Stimulated activated CD4-positive, alpha-beta T cell treated with anti-CD3 and anti-CD28 coated beads, Interleukin-2, amount 100 ng/mL, for 48 hours (primary cell): ENCODE measurements at places on chromosomes 12 and 14.
A peak's percentile ranks its signal among the peaks of the same experiment; 100 is the strongest.

- no peak for DNase-seq
Measured at GRCh38 chr12:132610051-132610759, at the start of gene LRCOL1. Gene LRCOL1, minus strand, starts transcription at chr12:132610582. Its CDS starts 4,331 bp downstream, at chr12:132606251.

DNA sequence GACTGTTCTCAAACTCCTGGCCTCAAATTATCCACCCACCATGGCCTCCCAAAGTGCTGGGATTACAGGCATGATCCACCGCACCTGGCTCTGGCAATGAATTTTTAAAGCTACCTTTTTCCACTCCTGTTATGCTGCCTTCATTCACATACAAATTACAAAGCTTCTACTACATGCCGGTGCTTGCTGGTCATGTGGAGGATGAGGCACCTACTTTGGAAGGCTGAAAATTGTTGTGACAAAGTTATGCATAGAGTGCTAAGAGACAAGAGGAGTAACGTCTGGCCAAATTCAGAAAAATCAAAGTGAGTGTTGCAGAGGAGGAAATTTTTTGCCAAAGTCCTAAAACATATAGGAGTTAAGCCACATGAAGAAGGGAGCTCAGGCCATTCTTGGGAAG, 191.7 kb upstream of the PPFIA2 start:
- DNase-seq = no peak

- DNase-seq = no peak
Measured at GRCh38 chr14:51552275-51552674, 99.4 kb upstream of the FRMD6 start.

GRCh38 chr12:50918584-50919316, 33.6 kb upstream of the HIGD1C start:
- no peak for DNase-seq

DNA sequence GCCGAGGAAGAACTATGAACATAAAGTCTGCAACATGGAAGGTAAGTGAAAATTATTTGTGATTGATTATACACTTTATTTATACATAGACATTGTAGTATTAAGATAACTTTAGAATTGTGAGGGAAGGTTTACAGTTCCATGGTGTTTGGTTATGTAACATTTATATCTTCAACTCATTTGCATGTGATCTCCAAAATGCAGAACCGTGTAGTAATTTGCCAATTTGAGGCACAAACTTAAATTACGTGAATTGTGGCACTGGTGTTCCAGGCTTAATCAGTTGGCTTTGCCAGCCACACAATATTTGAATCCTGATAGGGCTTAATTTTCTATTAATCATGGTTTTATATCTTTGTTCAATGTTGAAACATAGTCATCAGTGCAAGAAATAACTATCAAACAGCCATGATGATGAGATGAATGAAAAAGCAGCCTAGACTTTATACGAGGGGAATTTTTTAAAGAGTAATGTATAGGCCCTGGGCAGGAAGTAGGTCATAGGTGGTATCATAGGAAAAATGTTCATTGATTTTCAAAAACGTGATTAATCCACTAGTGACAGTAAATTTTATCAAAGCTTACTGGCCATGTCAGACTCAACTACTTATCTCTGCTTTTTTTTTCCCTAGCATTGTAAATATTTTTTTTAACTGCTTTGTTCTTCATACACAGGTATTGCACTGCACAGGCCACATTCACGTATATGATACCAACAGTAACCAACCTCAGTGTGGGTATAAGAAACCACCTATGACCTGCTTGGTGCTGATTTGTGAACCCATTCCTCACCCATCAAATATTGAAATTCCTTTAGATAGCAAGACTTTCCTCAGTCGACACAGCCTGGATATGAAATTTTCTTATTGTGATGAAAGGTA, 31.7 kb downstream of the HIF1A start:
- DNase-seq = no peak

DNA sequence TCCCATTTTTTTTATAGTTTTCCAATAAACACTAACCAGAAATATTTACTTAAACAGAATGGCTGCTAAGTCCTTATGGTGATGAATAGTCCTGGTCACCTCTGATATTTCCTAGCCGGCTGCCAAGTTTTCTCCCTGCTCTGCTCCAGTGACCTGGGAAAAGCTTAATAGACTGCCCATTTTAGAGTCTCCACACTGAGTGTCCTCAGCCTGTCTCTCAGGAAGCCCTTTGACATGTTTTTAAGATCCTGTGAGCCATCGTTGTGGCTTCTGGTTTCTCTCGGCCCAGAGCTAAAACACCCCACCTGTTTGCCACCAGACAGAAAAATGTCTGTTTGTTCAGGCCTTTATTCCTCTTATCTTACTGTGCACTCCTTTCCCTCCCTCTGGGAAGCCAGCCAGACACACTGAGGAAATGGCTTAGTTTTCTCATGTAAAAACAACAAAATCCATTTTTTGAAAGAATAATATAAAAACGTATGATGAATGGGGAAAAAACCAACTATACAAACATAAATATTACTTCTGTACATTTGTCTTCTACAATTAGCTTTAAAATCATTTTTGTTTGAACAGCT, 25.4 kb upstream of the ALDH2 start:
- no peak for DNase-seq

GRCh38 chr14:71320734-71321573, 413.7 kb downstream of the PCNX1 start:
- peak; percentile 44 for DNase-seq

DNA sequence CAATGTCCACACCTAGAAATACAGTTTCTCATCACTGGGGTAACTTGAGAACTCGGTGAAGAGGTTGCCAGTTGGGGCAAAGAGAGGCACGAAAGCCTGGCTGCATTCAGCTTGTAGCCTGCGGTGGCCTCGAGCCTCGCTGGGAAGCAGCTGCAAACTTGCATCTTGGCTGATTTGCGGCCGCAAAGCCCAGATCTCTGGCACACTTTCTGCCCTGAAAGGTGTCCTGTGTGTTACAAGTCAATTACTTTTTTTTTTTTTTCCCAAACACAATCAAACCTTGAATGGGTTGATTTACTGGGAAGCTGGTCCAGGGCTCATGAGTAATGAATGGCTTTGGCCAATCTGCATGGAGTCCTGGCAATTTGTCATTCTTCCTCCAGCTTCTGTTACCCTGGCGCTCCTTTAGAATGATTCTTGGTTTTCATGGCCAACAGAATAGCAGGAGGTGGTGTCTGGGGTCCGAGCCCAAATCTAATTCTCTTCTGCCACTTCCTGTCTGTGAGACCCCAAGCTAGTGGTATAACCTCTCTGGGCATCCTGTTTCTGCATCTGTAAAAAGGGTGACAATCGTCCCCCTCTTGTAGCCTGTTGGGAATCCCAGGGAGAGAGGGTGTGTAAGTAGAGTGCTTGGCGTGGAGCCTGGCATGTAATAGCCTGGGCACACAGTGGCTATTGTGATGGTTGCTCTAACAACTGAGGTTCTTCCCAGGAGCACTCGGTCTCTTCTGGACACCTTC, 6.7 kb downstream of the BCL7A start:
- no peak for DNase-seq

GRCh38 chr12:113724794-113725556, 241.2 kb downstream of the RBM19 start:
- DNase-seq = no peak

GRCh38 chr12:62602255-62603060, 135.8 kb downstream of the MON2 start:
- DNase-seq = peak; percentile 80

GRCh38 chr14:57297852-57298251, 29.1 kb downstream of the AP5M1 start:
- DNase-seq = no peak

DNA sequence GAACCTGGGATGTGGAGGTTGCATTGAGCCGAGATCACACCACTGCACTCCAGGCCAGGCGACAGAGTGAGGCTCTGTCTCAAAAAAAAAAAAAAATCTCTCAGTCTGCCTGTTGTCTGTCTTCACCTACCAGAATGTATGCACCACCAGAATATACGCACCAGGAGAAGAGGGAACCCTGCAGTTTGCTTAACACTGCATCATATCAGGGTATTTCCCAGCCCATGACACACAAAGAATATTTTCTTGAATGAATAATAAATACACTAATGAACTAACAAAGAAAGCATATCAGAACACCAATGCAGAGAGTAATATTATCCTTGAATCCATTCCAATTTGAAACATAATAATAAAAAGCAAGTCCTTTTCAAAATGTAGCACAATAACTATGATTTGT, 44.2 kb upstream of the FOXN3 start:
- no peak for DNase-seq

- DNase-seq = no peak
Measured at GRCh38 chr12:45974171-45974719, 16.1 kb downstream of the SCAF11 start.

- no peak for DNase-seq
Measured at GRCh38 chr14:94536836-94537235, 24.4 kb upstream of the SERPINA4 start.
